ENCODE measurements at places on chromosomes 5 and 9. TPM values are rescaled to one million over a fixed set of nuclear protein-coding genes. Genes with fewer than 3 reads are reported as not detected.

The LRRC14B gene
- not detected for total RNA-seq

The NUP155 gene
- total RNA-seq = 60.8 TPM

The CKMT2 gene
- 70.1 TPM for total RNA-seq

The FOXD4L5 gene
- not detected for total RNA-seq

The TUSC1 gene
- 15.8 TPM for total RNA-seq

The LURAP1L gene
- total RNA-seq = 30.4 TPM

The MPDZ gene
- total RNA-seq = 18.3 TPM

The CCL28 gene
- 5.5 TPM for total RNA-seq

The F12 gene
- total RNA-seq = 52.4 TPM

The CERCAM gene
- total RNA-seq = 5.5 TPM

The ADGRD2 gene
- not detected for total RNA-seq

The NTNG2 gene
- total RNA-seq = 0.18 TPM

The DNAI1 gene
- not detected for total RNA-seq

The FBP2 gene
- total RNA-seq = 29.3 TPM

The C9orf153 gene
- total RNA-seq = 0.92 TPM

The RPL35 gene
- total RNA-seq = 1,103 TPM

The FBXL17 gene
- 23.8 TPM for total RNA-seq

The IL13 gene
- 0.55 TPM for total RNA-seq

The GTF3C5 gene
- total RNA-seq = 53.8 TPM

The LCN6 gene
- total RNA-seq = not detected

The SCGB3A1 gene
- total RNA-seq = not detected

The PTGES gene
- 2.2 TPM for total RNA-seq

The OTP gene
- total RNA-seq = not detected

The PCDHGC3 gene
- total RNA-seq = 20.0 TPM

The ZCCHC7 gene
- total RNA-seq = 11.3 TPM

The MARCOL gene
- not detected for total RNA-seq

The SPATA31D4 gene
- not detected for total RNA-seq

The ZER1 gene
- total RNA-seq = 56.2 TPM

The IFNA17 gene
- total RNA-seq = not detected

The TEX53 gene
- total RNA-seq = not detected

The PDGFRB gene
- total RNA-seq = 71.2 TPM
